Uterus (tissue), 4 donors: ENCODE measurements at places on chromosomes 7 and 10.

DNA sequence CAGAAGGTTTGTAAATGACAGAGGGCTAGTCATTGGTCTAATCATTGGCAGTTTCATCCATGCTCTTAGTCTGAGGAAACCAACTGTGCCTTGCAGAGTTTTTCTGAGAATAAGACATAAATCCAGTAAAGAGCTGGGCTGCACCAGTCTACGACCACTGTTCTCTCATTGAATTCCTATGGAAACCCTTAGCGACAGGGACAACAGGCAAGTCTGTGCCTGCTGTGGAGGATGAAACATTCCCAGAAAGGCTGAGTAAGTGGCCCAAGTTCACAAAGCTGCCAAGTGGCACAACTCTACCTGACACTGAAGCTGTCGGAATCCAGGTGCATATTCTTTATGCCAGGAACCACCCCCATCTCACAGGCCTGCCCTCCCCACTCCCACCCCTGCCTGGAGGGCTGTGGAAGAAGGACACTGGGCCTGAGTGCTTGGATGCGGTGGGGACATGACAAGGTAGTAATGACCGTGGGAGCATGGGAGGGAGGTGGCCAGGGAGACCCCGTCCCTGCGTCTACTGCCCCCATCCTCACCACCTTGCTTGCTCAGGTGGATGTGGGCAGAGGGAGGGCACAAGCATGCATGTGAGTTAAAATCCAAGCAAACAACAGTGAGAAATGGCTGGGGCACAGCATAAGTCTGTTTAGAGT is 58.0 kb downstream of the VSTM4 start:
- no peak for DNase-seq

- DNase-seq: no peak
Measured at GRCh38 chr10:12041766-12042408, 722 bp downstream of the UPF2 start.

DNA sequence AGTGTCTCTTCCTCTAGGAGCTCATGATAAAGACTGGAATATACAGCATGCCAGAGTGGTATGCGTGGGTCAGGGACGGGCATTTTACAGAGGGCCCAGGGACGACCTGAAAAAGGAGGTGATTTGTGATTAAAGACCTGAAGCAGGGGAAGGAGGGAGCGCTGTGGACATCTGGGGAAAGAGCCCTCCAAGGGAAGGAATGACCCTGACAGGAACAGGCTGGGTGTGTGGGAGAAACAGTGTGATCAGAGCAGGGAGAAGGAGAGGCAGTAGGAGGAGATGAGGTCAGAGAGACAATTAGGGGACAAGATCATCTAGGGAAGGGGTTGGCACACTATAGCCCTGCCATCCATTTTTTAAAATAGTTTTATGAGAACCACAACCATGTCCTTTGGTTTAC is 3.4 kb upstream of the RASSF4 start:
- no peak for DNase-seq

- DNase-seq: no peak
Measured at GRCh38 chr7:131325179-131325840, 2.4 kb upstream of the MKLN1 start.

DNA sequence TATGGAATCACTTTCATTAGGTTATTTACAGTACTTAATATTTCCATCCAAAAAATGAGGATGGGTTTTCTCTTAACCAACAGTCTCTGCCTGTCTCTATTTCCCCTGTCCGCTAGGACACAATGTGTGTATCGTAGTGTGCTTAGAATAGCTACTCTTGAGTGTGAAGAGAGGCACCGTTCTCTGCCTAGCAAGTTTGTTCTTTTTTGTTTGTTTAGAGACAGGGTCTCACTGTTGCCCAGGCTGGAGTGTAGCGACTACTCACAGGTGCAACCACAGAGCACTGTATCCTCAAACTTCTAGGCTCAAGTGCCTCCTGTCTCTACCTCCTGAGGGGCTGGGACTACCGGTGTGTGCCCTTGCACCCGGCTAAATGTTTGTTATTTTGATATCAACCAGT is 121.9 kb downstream of the ANK3 start:
- DNase-seq: no peak

GRCh38 chr10:24292304-24293293 is 83.7 kb downstream of the KIAA1217 start:
- DNase-seq: no peak
